Heart left ventricle (tissue), 16 donors: ENCODE measurements at places on chromosomes 6 and 20. TPM values are rescaled to one million over a fixed set of nuclear protein-coding genes. Genes with fewer than 3 reads are reported as not detected.

- no peak overlapping the region for H3K27ac ChIP-seq
- DNase-seq, result no peak
- no peaks in the 10 kb centered on the region for H3K4me1 ChIP-seq
- no peaks in the 10 kb centered on the region for H3K36me3 ChIP-seq
- H3K4me3 ChIP-seq, result no peak overlapping the region
Measured at GRCh38 chr6:43964659-43965570, 162.3 kb downstream of the MRPL14 start.

- no peaks in the 10 kb centered on the region for H3K36me3 ChIP-seq
- no peak overlapping the region for H3K27ac ChIP-seq
- no peak for DNase-seq
Measured at GRCh38 chr20:54345301-54345724, 130.1 kb upstream of the DOK5 start.

DNA sequence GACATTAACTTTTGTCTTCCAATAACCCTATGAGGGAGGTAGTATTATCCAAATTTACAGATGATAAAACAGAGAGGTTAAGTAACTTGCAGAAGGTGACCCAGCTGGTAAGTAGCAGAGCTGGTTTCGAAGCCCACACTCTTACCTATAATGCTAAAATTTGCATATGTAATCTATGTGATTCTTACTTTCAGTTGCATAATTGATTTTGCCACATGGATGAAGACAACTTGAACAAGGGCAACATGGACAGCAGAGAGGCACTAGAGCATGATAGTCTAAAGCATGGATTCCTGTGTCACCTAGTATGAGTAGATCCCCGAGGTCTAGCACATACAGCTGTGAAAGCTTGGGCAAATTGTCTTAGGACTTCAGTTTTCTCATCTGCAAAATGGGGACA, 117.6 kb upstream of the DTNBP1 start:
- H3K27me3 ChIP-seq, result no peaks in the 10 kb centered on the region
- no peaks in the 10 kb centered on the region for H3K4me1 ChIP-seq
- H3K4me3 ChIP-seq, result no peak overlapping the region
- no peak overlapping the region for H3K27ac ChIP-seq
- H3K36me3 ChIP-seq, result no peaks in the 10 kb centered on the region

- peaks cover 3% of the 10 kb centered on the region for H3K4me1 ChIP-seq
- H3K27ac ChIP-seq, result peak overlapping the region; percentile 14
- no peaks in the 10 kb centered on the region for H3K36me3 ChIP-seq
- H3K27me3 ChIP-seq, result no peaks in the 10 kb centered on the region
- no peak for DNase-seq
Measured at GRCh38 chr6:73565767-73566485, 45.1 kb upstream of the EEF1A1 start.

DNA sequence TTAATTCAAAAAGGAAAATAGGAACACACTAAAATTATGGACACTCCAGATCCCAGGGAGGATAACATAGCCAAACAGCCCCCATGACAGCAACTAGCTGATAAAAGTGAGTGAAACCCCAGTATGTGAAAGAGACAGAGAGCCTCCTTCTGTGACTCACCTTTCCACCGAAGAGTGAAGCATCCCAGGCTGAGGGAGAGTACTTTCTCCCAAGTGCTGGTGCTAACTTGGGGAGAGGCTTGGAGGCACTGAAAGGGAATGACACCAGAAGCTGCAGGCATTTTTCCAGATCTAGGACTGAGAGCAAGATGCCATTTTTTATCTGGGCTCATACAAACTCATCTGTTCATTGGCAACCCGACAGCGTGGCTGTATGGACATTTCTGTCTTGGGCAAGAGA, 339.8 kb downstream of the HTR1B start:
- no peaks in the 10 kb centered on the region for H3K27me3 ChIP-seq
- H3K27ac ChIP-seq, result no peak overlapping the region
- H3K4me3 ChIP-seq, result no peak overlapping the region
- H3K4me1 ChIP-seq, result no peaks in the 10 kb centered on the region

GRCh38 chr6:2663123-2663522, 87.6 kb downstream of the MYLK4 start:
- no peaks in the 10 kb centered on the region for H3K27me3 ChIP-seq
- H3K27ac ChIP-seq, result no peak overlapping the region
- H3K36me3 ChIP-seq, result no peaks in the 10 kb centered on the region
- no peak for DNase-seq

DNA sequence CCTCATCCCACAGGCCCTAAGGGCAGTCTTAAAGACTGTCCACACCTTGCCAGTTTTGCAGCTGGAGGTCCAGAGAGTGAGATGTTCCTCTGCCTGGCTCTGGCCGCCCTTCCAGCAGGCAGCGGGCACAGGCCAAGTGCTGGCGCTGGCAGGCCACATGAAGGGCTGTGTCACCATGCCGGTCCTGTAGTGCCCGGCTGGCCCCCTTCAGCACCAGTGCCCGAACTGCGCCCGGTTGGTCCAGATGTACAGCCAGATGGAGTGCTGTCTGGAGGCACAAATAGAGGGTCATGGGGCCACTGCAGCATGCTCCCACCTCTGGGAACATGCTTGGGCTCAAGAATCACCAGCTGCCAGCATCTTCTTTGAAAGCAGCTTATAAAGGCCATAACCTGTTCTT, 3.8 kb downstream of the NFKBIE start:
- H3K4me1 ChIP-seq, result peaks cover 56% of the 10 kb centered on the region
- no peak overlapping the region for H3K27ac ChIP-seq
- H3K27me3 ChIP-seq, result no peaks in the 10 kb centered on the region
- H3K4me3 ChIP-seq, result no peak overlapping the region

DNA sequence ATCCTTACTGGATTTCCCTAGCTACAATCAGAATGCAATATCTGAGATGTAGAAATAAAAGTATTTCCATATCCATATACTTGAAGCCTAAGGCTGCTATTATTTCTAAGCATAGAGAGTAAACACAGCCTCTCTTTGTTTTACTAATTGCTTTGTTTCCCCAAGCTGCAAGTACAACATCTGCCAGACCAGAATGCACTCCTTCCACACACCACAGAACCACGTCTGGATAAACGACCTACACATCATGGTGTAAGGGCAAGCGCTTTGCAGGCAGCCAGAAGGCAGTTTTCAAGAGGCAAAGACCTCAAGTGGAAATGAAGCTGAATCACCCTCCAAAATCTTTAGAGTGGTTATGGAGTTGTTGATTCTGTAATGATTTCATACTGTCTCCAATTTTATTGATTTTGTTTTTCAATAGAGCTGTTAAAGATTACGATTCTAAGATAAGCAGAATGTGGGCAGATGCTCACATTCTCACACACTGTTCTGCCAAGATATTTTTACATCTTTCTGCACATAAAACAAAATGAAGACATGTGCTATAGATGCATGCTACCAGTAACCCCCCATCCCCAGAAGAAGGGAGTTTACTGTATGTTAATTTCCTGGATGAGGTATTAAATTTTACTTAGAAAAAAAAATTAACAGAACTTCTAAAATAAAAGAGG, 88.8 kb downstream of the THEMIS start:
- H3K4me1 ChIP-seq, result no peaks in the 10 kb centered on the region
- no peaks in the 10 kb centered on the region for H3K36me3 ChIP-seq
- peaks cover 3% of the 10 kb centered on the region for H3K27me3 ChIP-seq

- no peak overlapping the region for H3K4me3 ChIP-seq
- H3K27ac ChIP-seq, result no peak overlapping the region
- DNase-seq, result no peak
- H3K36me3 ChIP-seq, result no peaks in the 10 kb centered on the region
- no peaks in the 10 kb centered on the region for H3K27me3 ChIP-seq
- no peaks in the 10 kb centered on the region for H3K4me1 ChIP-seq
Measured at GRCh38 chr6:149031859-149032598, 285.2 kb downstream of the UST start.

GRCh38 chr6:141131616-141132015, 1001.1 kb upstream of the GJE1 start:
- H3K27ac ChIP-seq, result no peak overlapping the region
- no peaks in the 10 kb centered on the region for H3K4me1 ChIP-seq
- H3K27me3 ChIP-seq, result no peaks in the 10 kb centered on the region
- DNase-seq, result no peak
- no peaks in the 10 kb centered on the region for H3K36me3 ChIP-seq

GRCh38 chr6:148578489-148578814, 168.4 kb upstream of the UST start:
- H3K4me3 ChIP-seq, result no peak overlapping the region
- H3K36me3 ChIP-seq, result no peaks in the 10 kb centered on the region
- no peak overlapping the region for H3K27ac ChIP-seq
- no peaks in the 10 kb centered on the region for H3K27me3 ChIP-seq
- no peak for DNase-seq

- H3K27me3 ChIP-seq, result no peaks in the 10 kb centered on the region
- H3K36me3 ChIP-seq, result no peaks in the 10 kb centered on the region
Measured at GRCh38 chr6:31680226-31681134, at the start of gene LY6G5C. TSS of gene LY6G5C (minus strand) at chr6:31681067. CDS start at chr6:31680373, 694 bp downstream.

DNA sequence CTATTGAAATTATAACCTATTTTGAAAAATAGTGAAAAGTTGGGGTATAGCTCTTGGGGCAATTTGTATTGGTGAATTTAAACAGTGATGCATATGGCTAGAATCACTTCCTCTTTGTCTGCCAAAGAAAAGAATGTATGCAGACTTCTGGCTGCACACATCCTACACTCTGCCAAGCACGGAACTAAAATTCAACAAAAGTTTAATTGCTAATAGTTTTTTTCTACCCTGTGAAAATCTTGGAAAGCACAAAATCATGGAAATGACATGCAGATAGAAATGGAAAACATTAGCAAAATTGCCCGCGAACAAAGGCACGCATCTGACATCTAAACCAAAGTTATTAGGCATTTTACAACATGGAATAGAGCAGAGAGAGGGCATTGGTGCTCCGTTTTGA, 106.4 kb upstream of the PDE10A start:
- H3K36me3 ChIP-seq, result no peaks in the 10 kb centered on the region
- no peak for DNase-seq
- no peaks in the 10 kb centered on the region for H3K27me3 ChIP-seq
- no peak overlapping the region for H3K4me3 ChIP-seq
- peaks cover 15% of the 10 kb centered on the region for H3K4me1 ChIP-seq
- H3K27ac ChIP-seq, result no peak overlapping the region

GRCh38 chr6:118774581-118774980, 119.4 kb upstream of the ASF1A start:
- H3K36me3 ChIP-seq, result no peaks in the 10 kb centered on the region
- DNase-seq, result no peak
- no peaks in the 10 kb centered on the region for H3K27me3 ChIP-seq
- H3K4me3 ChIP-seq, result no peak overlapping the region
- peaks cover 9% of the 10 kb centered on the region for H3K4me1 ChIP-seq

- H3K4me1 ChIP-seq, result no peaks in the 10 kb centered on the region
- no peak for DNase-seq
- no peaks in the 10 kb centered on the region for H3K27me3 ChIP-seq
- no peak overlapping the region for H3K4me3 ChIP-seq
- H3K36me3 ChIP-seq, result no peaks in the 10 kb centered on the region
Measured at GRCh38 chr6:81233990-81234389, 518.5 kb downstream of the TENT5A start.

GRCh38 chr20:33284284-33284683, 1.3 kb downstream of the BPIFB1 start:
- DNase-seq, result no peak
- H3K4me3 ChIP-seq, result no peak overlapping the region
- no peak overlapping the region for H3K27ac ChIP-seq
- H3K27me3 ChIP-seq, result peaks cover 50% of the 10 kb centered on the region
- no peaks in the 10 kb centered on the region for H3K36me3 ChIP-seq

DNA sequence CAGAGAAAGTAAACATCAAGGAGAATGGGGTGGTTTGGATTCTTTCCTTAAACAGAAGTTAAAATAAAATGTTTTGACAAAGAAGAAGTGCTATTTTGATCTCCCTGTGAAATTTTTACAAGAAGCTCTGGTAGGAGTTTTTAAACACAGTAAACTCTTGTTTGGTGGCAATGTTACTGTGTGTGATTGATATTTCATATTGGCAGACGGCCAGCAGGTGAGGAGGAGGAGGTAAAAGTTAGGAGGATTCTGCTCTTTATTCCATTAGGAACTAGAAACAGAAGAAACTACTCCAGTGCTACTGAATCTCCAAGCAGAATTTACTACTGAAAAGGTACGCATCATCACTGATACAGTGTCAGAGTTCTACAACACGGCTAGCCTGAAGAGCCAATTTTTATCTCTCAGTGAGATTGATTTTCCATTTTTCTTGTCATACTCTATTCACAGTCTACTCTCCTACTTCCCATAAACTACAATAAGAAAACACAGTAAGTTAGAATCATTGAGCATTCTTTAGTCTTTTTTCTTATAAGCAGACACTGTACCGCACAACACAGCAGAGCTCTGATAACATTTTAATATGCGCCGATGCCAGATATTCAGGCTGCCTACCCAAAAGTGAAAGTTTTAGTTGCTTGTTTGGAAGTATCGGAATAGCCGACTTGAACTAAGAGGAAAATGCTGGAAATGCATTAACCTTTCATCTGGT, 21.2 kb upstream of the AFDN start:
- no peak overlapping the region for H3K27ac ChIP-seq
- no peak overlapping the region for H3K4me3 ChIP-seq
- H3K27me3 ChIP-seq, result no peaks in the 10 kb centered on the region
- H3K36me3 ChIP-seq, result no peaks in the 10 kb centered on the region
- DNase-seq, result no peak
- H3K4me1 ChIP-seq, result no peaks in the 10 kb centered on the region

DNA sequence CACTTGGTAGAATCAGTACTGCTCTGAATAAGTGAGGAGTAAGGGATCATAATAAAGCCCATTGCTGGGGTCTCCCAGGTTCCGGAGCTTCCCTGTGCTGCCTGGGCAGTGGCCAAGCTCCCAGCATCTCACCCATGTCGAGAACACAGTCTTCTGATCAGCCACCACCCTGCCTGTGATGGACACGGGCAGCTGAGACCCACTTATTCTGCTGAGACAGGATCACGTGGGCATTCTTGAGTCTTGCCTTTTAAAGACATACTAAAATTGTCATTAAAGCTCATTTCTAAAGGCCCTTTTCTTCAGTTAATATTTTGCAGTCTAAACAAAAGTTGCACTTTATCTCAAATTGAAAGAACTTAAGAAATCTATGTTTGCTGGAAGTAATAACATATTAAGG, 42.7 kb upstream of the SLC22A2 start:
- H3K36me3 ChIP-seq, result no peaks in the 10 kb centered on the region
- H3K4me1 ChIP-seq, result no peaks in the 10 kb centered on the region
- no peaks in the 10 kb centered on the region for H3K27me3 ChIP-seq
- H3K4me3 ChIP-seq, result no peak overlapping the region
- no peak overlapping the region for H3K27ac ChIP-seq
- DNase-seq, result no peak

Gene MDFI
- total RNA-seq, result 1.9 TPM

Gene ANKS1A
- 30.4 TPM for total RNA-seq

Gene FGD2
- total RNA-seq, result 45.8 TPM

Gene PTK6
- 0.14 TPM for total RNA-seq

Gene CST4
- not detected for total RNA-seq

Gene GRIK2
- total RNA-seq, result 5.1 TPM

Gene TRIM31
- total RNA-seq, result not detected

Gene HEY2
- 30.1 TPM for total RNA-seq

Gene NRSN1
- total RNA-seq, result not detected

Gene CST5
- not detected for total RNA-seq

Gene RAB32
- total RNA-seq, result 7.7 TPM
